ENCODE measurements at places on chromosomes 6 and 20. TPM values are rescaled to one million over a fixed set of nuclear protein-coding genes. Genes with fewer than 3 reads are reported as not detected.

- H3K4me3 ChIP-seq: no peak overlapping the region
- no peaks in the 10 kb centered on the region for H3K27me3 ChIP-seq
- no peak overlapping the region for H3K27ac ChIP-seq
- no peaks in the 10 kb centered on the region for H3K4me1 ChIP-seq
These were observed 35.1 kb upstream of the HMGA1 start for GRCh38 chr6:34201455-34202107.

DNA sequence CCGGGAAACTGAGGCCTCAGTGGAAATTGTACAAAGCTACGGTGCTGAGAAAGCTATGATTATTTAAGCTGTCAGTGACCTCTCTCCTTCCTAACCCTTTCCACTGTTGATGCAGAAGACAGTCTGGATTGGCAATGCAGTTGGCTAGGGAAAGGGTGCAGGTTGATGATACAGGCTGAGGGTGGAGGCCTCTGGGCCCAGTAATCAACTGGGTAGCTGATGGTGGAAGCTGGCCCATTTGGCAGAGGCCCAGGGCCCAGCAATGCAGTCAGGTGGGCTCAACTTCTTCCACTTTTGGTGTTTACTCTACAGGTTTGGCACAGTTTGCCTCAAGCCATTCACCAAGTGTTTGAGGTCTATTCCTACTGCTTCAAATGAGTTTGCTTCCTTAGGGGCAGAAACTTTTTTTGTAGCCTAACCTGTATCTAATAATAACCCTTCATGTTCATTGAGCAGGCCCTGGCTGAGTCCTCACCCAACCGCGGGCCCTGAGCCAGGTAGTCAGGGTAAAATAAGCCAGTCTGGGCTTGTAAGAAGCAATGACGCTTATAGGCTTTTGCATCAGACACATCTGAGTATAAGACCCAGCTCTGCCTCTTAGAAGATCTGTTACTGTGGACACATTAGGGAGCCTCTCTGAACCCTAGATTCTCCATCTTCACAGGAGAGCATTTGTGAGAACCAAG lies 12.1 kb downstream of the BCL2L1 start:
- no peak for DNase-seq
- H3K4me3 ChIP-seq: no peak overlapping the region
- peaks cover 12% of the 10 kb centered on the region for H3K36me3 ChIP-seq
- H3K27me3 ChIP-seq: no peaks in the 10 kb centered on the region
- H3K4me1 ChIP-seq: peaks cover 38% of the 10 kb centered on the region

GRCh38 chr6:40563111-40563510 lies 24.1 kb downstream of the LRFN2 start:
- H3K4me1 ChIP-seq: no peaks in the 10 kb centered on the region
- DNase-seq: no peak
- H3K4me3 ChIP-seq: no peak overlapping the region
- H3K36me3 ChIP-seq: no peaks in the 10 kb centered on the region
- no peaks in the 10 kb centered on the region for H3K27me3 ChIP-seq
- no peak overlapping the region for H3K27ac ChIP-seq

DNA sequence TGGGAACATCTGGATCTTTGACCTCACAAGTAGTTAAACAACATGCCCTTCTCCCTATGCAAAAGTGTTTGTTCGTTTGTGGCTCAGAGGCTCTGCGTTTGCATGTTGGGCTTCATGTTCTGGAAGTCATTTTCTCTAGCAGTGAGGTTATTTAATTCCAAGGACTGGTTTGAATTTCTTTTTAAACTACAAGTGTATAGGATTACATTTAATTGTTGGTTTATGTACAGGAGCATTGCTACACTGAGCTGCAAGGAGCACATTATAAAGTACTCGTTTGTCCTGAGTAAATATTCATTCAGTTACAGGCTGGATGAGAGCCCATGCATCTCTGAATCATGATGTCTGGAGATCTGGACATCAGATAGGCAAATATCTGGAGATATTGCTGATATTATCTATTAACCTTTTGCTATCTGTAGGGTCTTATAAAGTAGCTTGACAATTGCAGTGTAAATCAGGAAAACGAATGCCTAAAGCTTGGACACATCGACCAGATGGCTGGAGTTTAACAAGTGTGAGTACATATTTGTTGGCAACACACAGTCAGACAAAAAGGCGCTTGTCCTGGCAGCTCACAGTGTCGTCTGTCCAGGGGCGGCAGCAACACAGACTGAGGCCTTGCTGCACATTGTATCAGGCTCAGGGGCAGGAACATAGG lies 84.6 kb downstream of the PDE7B start:
- no peaks in the 10 kb centered on the region for H3K27me3 ChIP-seq
- peak; percentile 85 for DNase-seq
- H3K36me3 ChIP-seq: no peaks in the 10 kb centered on the region
- H3K4me1 ChIP-seq: peaks cover 27% of the 10 kb centered on the region
- H3K4me3 ChIP-seq: peak overlapping the region; percentile 25

DNA sequence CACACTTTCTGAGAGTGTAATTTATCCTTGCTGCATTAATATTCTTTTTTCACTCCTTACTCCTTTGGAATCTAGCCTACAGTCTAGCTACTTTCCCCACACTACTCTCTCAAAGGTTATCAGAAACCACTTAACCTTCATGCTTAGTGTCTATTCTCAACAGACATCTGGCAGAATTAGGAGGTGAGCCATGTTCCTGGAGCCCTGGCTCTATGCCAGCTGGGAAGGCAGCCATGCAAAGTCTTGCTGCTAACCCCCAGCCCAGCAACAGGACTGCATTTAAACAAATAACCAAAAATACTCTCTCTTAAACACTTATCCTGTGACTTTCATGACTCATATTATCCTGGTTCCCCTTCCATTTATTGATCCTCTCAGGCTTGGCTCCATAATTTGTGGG lies 260.2 kb downstream of the BCKDHB start:
- H3K4me1 ChIP-seq: no peaks in the 10 kb centered on the region
- DNase-seq: no peak
- no peak overlapping the region for H3K27ac ChIP-seq
- no peak overlapping the region for H3K4me3 ChIP-seq

- H3K36me3 ChIP-seq: no peaks in the 10 kb centered on the region
These were observed 140.2 kb upstream of the MMS22L start for GRCh38 chr6:97423190-97423589.

GRCh38 chr20:44001667-44002596 lies 87.3 kb downstream of the TOX2 start:
- no peak overlapping the region for H3K27ac ChIP-seq
- H3K4me3 ChIP-seq: no peak overlapping the region
- no peaks in the 10 kb centered on the region for H3K36me3 ChIP-seq
- H3K4me1 ChIP-seq: no peaks in the 10 kb centered on the region

GRCh38 chr6:109291902-109292301 lies 90.4 kb downstream of the CD164 start:
- no peak for DNase-seq
- H3K4me3 ChIP-seq: no peak overlapping the region
- no peak overlapping the region for H3K27ac ChIP-seq

- H3K27me3 ChIP-seq: no peaks in the 10 kb centered on the region
- H3K27ac ChIP-seq: peak overlapping the region; percentile 90
- DNase-seq: peak; percentile 95
- H3K4me3 ChIP-seq: peak overlapping the region; percentile 100
- H3K4me1 ChIP-seq: no peaks in the 10 kb centered on the region
These were observed 2.1 kb upstream of the NRN1 start for GRCh38 chr6:6008648-6009421.

GRCh38 chr6:105459864-105460263 lies 57.0 kb upstream of the PREP start:
- DNase-seq: peak; percentile 67
- H3K27ac ChIP-seq: peak overlapping the region; percentile 31
- H3K4me1 ChIP-seq: peaks cover 12% of the 10 kb centered on the region
- no peak overlapping the region for H3K4me3 ChIP-seq

- no peaks in the 10 kb centered on the region for H3K36me3 ChIP-seq
- DNase-seq: no peak
- H3K27ac ChIP-seq: no peak overlapping the region
These were observed 18.3 kb downstream of the ZMYND8 start for GRCh38 chr20:47338131-47338628.

DNA sequence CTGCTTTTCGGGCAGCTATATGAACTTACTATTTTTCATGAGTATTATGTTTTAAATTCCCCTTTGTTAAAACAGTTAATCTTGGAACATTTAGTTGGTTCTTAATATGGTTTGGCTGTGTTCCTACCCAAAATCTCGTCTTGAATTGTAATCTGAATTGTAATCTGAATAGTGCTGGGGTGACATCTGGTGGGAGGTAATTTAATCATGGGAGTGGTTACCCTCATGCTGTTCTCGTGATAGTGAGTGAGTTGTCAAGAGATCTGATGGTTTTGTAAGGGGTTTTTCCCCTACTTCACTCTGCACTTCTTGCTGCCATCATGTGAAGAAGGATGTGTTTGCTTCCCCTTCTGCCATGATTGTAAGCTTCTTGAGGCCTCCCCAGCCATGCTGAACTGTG lies 305.4 kb upstream of the MAP3K7 start:
- H3K4me1 ChIP-seq: no peaks in the 10 kb centered on the region
- H3K27ac ChIP-seq: no peak overlapping the region
- DNase-seq: no peak

DNA sequence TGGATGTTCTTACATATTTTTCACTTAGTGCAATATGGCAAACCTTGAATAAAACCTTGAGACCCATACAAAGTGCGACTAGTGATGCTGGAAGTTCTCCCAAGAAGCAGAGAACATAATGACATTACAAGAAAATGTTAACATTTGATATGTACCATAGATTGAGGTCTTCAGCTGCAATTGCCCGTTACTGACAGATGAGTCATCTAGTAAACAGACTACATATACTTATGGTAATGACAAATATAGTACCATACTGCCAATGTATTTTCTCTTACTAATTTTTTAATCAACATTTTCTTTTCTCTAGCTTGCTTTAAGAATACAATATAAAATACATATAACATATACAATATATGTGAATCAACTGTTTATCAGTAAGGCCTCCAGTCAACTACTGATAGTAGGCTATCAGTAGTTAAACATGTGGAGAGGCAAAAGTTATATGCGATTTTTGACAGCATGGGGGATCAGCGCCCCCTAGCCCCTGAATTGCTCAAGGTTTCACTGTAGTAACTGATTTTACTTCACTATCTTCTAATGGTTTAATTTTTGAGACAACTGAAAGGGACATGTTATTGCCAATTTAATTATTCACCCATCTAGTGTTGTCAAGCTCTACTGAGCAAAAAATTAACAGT lies 166.7 kb upstream of the ADGRB3 start:
- no peak overlapping the region for H3K27ac ChIP-seq
- no peaks in the 10 kb centered on the region for H3K36me3 ChIP-seq
- no peaks in the 10 kb centered on the region for H3K4me1 ChIP-seq
- H3K4me3 ChIP-seq: no peak overlapping the region

DNA sequence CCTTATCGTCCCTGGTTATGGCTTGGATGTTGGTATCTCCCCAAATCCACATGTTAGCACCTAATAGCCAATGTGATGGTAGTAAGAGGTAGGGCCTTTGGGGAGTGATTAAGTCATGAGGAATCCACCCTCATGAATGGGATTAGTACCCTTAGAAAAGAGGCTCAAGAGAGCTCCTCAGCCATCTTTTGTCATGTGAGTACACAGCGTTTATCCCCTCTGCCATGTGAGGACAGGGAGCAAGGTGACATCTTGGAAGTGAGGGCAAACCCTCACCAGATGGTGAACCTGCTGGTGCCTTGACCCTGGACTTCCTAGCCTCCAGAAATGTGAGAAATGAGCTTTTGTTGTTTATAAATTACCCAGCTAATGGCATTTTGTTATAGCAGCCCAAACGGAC lies 16.1 kb upstream of the SIRPB2 start:
- H3K27me3 ChIP-seq: peaks cover 15% of the 10 kb centered on the region
- H3K36me3 ChIP-seq: no peaks in the 10 kb centered on the region
- H3K4me3 ChIP-seq: no peak overlapping the region
- DNase-seq: no peak
- H3K27ac ChIP-seq: no peak overlapping the region
- H3K4me1 ChIP-seq: peaks cover 16% of the 10 kb centered on the region

GRCh38 chr20:24485981-24486380 lies 16.6 kb downstream of the SYNDIG1 start:
- no peaks in the 10 kb centered on the region for H3K36me3 ChIP-seq
- no peaks in the 10 kb centered on the region for H3K27me3 ChIP-seq
- no peaks in the 10 kb centered on the region for H3K4me1 ChIP-seq
- no peak overlapping the region for H3K4me3 ChIP-seq
- DNase-seq: no peak

GRCh38 chr20:44642203-44643153 lies 9.0 kb downstream of the ADA start:
- peaks cover 31% of the 10 kb centered on the region for H3K4me1 ChIP-seq
- peak overlapping the region; percentile 41 for H3K4me3 ChIP-seq
- no peaks in the 10 kb centered on the region for H3K27me3 ChIP-seq

- H3K4me1 ChIP-seq: no peaks in the 10 kb centered on the region
- H3K27ac ChIP-seq: no peak within 1 kb of the TSS
- H3K27me3 ChIP-seq: peaks cover 82% of the 10 kb centered on the region
- peak within 1 kb of the TSS; percentile 64 for H3K4me3 ChIP-seq
These were observed at the start of gene CNR1 for GRCh38 chr6:88165844-88166492. Gene CNR1 (minus strand): TSS chr6:88166347. CDS start chr6:88145274, 21,073 bp downstream.

DNA sequence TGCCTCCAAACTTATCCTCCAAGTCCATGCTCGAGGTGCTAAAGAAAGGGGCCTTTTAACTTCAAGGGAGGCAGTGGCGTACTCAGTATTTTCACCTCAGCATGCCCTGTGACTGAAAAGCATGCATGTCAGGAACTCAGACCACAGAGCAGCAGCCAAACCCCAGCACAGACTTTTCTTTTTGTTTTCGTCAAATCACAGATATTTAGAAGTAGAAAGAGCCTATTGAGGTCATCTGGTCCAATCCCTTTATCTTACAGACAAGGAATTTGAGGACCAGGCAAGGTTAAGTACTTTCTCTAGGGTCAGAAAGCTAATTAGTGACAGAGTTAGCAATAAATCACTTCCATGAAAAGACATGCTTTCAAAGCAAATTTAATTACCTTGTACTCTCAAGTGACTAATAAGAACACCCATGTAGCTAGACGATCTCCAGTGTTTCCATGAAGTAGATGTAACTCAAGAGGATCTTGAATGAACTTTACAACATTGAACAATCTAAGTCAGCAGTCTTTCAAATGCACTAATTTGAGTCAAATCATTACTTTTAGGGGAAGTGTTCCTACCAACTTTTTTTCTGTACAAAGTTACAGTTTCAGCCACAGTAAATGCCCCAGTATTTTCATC lies 35.9 kb downstream of the MOXD1 start:
- H3K27me3 ChIP-seq: no peaks in the 10 kb centered on the region
- H3K36me3 ChIP-seq: peaks cover 68% of the 10 kb centered on the region
- H3K4me3 ChIP-seq: no peak overlapping the region
- peaks cover 32% of the 10 kb centered on the region for H3K4me1 ChIP-seq

GRCh38 chr6:110491644-110492317 lies 15.4 kb upstream of the SLC22A16 start:
- peaks cover 10% of the 10 kb centered on the region for H3K4me1 ChIP-seq
- H3K27ac ChIP-seq: no peak overlapping the region
- H3K4me3 ChIP-seq: peak overlapping the region; percentile 17
- no peaks in the 10 kb centered on the region for H3K36me3 ChIP-seq

DNA sequence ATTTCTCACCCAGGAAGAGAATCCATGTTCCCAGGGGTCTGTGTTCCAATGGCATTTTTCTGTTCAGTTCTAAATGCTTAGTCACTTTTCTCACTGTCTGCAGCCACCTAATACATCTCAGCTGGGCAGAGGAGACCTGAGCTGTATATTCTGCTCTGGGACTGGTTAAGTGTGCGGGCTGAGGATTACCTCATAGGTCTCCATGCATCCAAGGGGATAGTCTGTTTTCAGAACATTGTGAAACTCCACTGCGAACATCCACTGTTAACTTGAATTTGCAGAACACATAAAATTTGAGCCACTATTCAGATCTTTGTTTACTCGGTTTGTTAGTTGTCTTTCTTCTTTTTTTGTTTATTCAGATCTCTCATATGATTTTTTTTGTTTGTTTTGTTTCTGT lies 947.1 kb downstream of the TFAP2A start:
- peak overlapping the region; percentile 29 for H3K27ac ChIP-seq
- no peaks in the 10 kb centered on the region for H3K27me3 ChIP-seq
- peak; percentile 85 for DNase-seq
- no peaks in the 10 kb centered on the region for H3K36me3 ChIP-seq

Gene CST4
- not detected for polyA plus RNA-seq

Gene TAAR6
- not detected for polyA plus RNA-seq

Gene ERVFRD-1
- polyA plus RNA-seq: not detected

Gene CDH4
- 1.2 TPM for polyA plus RNA-seq

Gene LINC00237
- polyA plus RNA-seq: not detected

Measured in GM23248 (cell line).